Smooth muscle cell of the brain vasculature (primary cell): ENCODE measurements at places on chromosomes 2 and 18.

DNA sequence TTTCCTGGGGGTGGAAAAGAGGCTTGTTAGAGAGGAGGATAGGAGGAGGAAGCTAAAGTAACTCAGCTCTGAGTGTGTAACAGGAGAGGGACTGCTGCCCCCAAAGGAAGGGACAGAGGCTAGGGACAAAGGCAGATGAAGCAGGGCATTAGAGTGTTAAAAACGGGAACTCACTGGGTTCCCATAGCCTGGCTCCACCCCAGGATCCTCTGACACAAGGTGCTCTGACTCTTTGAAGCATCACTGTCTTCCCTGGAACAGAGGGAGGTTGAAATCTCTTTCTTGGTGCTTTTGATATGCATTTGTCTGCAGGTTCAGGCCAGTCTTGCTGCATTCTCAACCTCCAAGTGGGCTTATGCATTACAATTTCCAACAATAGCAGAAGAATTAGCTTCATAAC lies 22.9 kb downstream of the IL36A start:
- DNase-seq: no peak

GRCh38 chr2:204447722-204448121 lies 97.6 kb upstream of the PARD3B start:
- DNase-seq: no peak

- DNase-seq: no peak
Measured at GRCh38 chr2:201350879-201351278, 6.3 kb downstream of the FLACC1 start.

DNA sequence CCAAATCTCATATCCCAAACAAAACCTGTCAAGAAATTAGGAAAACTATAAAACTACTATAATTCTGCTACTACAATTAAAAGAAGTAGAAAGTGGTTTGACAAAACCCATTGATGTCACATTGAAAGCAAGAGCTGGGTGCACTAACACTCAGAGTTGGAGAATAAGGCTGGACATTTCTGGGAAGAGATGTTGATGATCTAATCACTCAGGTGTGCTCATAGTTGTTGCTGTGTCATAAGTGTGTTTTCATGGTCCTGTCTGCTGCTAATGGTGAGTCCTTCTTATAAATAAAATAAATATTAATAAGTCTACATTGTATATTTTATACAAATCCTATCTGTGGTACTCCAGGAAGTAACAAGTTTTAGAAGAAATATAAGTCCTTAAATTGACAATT lies 168.2 kb upstream of the LRP1B start:
- no peak for DNase-seq

- DNase-seq: no peak
Measured at GRCh38 chr18:72768681-72769229, 99.0 kb downstream of the NETO1 start.

- no peak for DNase-seq
Measured at GRCh38 chr18:29156531-29156930, 979.6 kb upstream of the CDH2 start.

DNA sequence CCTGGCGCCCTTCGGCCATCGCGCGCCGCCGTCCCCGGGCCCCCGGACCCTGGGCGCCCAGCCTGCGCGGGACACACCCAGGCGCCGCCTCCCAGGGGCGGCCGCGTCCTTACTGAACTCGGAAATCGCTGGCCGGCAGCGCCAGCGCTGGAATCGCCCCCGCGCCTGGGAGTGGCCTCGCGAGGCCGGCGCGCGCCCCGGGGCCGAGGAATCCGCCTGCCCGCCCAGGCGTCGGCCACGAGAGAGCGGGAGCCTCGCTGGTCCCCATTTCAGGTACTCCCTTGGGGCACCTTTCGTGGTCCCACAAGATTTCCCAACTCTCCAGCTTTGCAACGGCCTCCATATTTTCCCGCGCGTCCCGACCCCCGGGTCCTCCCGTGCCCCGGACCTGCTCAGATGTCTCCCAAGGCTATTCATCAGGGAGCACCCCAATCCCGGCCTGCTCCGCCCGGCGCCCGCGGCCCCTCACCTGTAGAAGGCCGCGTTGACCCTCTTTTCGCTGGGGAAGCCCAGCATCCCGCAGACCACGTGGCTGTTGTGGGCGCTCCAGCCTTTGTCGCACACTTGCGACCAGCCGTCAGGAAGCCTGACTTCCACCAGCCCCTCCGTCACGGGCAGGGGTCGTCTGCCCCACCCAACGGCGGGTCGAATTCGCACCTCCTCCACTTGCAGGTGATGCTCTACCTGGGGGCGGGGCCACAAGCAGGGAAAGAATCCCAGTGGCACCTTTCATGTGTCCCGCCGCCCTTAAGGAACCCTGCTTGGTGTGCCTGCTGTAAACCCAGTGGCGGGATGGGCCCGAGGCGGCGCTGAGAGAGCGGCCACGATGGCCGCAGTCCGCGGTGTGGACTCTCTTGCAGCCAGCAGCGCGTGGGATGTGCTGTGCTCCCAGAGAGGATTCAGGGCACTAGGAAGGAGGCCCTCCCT lies 4.6 kb downstream of the LOXL3 start:
- DNase-seq: no peak

- DNase-seq: no peak
Measured at GRCh38 chr2:157685572-157685971, 56.9 kb upstream of the ACVR1C start.

GRCh38 chr2:25362434-25363145 lies 20.9 kb upstream of the DNMT3A start:
- no peak for DNase-seq

- DNase-seq: no peak
Measured at GRCh38 chr18:77632758-77633157, 383.1 kb downstream of the GALR1 start.

GRCh38 chr18:21450913-21451312 lies 149.6 kb downstream of the ESCO1 start:
- DNase-seq: no peak

- no peak for DNase-seq
Measured at GRCh38 chr18:76388261-76388660, 106.8 kb downstream of the ZNF516 start.

DNA sequence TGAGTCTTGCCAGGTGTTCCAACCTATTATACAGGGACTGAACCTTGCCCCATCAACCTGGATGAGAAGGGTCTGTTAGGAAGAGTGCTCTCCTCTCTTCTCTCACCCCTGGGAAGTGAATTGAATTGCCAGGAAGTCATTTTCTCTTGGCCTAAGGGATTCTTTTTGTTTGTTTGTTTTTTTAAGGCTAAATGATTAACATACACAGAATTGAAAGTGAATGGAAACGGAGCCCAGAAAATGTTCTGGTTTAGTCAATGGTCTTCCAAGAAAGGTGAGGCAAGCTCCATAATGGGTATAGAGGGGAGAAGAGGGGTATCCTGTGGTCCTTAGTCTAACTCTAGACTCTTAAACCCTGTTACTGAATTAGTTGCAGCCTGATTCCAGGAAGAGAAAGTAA lies 189.1 kb downstream of the FSHR start:
- no peak for DNase-seq

DNA sequence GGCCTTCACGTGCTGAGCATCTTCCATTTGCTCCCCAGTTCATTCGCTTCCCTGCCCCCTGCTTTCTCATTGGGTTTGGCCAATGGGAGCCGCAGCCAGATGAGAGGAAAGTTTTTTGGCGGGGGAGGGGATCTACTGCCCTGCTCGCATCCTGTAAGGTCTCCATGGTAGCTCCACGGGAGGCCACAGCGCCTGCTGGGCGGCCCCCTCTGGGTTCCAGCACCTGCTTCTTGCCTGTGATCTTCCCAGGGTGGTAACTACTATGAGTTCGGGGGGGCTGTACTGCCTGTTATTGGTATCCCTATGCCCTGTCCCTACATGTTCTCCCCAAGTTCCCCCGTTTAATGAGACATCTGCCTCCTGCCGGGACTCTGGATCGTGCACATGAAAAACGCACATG lies 57.2 kb downstream of the INPP5D start:
- no peak for DNase-seq

GRCh38 chr2:161113693-161114575 lies 46.3 kb upstream of the TANK start:
- no peak for DNase-seq

DNA sequence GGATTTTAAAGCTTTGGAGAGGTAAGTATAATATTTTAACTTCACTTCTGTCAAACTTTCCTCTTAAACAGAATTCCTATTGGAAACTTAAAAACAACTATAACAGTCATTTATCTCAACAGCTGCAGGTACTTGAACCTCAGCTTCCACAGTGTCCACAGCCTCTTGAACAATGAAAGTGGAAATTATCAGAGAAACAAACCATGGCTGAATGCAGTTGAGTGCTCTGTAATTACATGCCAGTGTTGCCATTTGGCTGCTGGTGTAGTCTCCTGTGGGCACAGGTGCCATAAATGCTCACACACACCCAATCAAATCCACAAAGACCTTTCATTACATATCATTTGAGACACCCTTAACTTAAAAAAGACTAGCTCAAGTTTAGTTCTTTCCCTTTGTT lies 125.1 kb downstream of the CPS1 start:
- no peak for DNase-seq

DNA sequence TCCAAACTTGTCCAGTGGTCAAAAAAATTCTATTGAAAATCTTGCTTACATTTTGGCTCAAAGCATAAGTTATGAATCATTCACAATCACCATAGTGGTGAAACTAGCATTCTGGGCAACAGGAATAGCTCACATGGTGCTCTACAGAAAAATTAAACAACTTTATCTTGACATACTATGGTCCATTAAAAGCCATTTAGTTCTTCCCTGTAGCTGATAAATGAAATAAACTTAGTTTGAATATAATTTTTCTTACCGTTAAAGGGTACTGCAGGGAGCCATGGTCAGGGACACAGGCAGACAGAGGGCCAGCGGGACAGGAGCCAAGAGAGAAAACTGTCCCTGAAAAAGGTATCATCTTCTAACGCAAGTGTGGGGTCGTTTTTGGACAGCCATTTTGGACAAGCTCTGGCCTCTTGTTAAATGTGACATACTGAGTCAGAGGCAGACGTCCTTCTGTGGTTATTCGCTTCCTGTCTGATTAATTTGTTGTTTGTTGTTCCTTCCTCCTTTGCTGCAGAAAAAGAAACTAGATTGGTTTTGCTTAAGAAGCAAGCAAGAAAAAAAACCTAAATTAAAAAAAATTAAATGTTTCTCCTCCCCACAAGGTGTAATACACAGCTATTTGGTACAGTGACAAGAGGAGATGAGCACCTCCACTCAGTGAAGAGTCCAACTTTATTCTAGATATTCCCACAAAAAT lies at the start of gene WIPF1:
Gene WIPF1 (minus strand): TSS at position 460 of the 703 bp plus-strand sequence. CDS start 12,231 bp downstream, outside the sequence.
- no peak for DNase-seq

DNA sequence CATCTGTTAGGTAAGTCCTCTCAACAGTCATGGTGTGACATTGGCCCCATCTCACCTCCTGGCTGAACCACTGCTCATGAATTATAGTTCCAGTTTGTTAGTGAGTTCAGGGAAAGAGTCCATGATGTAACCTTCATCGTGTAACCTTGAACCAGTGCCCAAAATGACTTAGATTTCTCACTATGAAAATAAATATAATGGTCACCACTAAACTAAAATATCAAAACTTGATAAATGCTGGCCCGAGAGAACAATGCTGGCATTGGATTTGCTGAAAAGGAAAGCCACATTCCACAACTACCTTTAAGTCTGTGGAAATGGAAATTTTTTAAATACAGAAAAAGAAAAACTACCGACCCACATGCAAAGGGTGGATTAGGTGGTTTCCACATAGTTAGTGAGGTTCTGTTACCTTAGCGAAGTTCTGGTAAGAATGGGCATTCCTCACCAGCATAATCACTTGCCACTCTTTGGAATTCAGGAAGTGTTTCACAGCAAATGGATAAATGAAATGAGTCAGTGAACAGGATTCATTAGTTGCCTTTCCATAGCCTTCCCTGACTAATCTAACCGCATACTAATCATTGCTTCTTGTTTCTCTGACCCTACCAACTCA lies 133.9 kb upstream of the CTAGE1 start:
- no peak for DNase-seq

DNA sequence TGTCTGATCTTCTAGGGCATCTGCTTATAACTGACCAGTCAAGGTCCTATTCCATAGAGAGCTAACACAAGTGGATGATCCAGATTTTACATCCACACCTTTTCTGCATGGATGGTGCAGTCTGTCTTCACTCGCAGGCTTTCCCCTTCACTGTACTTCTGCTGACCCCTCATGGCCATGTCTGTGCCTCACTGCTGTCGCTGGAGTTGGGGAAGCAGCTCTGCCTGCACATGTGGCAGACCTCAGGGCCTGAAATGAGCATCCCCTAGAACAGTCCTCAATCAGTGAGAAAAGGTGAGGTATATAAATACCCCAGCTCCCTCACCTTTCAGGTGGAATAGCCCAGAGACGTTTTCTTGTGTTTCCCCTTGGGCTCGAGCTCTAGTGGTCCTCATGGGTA lies 233.8 kb downstream of the ANKRD36B start:
- DNase-seq: no peak

DNA sequence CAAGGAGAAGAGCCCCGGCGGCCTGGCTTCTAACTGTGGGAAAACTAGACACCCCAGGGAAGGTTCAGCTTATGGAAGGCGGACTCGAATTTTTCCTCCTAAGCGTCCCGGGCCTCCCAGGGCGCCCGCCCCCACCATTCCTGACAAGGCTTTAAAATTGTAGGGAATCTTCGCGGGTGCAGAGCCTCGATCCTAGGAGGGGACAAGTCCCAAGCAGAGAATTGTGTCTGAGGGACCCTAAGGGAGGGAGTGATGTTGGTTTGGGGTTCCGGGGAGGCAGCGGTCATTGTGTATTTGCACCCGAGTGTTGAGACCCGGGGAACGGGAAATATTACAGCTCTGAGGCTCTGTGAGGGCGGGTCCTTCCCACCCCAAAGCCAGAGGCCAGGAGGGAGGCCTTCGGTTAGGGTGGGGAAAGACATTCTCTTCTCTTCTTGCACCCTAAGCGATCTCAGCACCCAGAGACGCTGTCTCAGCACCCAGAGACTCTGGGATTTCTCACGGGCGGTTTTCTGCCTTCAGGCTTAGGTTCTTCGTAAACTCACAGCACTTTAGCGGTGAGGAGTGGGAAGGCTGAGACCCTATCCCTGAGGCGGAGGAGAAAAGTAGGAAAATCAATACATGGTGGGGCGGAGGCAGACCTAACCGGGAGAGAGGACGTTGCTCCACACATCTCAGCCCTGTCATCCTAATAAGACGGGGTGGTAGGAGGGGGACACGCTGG lies 7.6 kb downstream of the OSR1 start:
- no peak for DNase-seq

- no peak for DNase-seq
Measured at GRCh38 chr2:217193431-217194340, 333.8 kb upstream of the TNP1 start.

GRCh38 chr2:151280271-151280670 lies 9.2 kb downstream of the NMI start:
- no peak for DNase-seq

GRCh38 chr2:110678457-110679336 lies 834 bp upstream of the BUB1 start:
- no peak for DNase-seq

DNA sequence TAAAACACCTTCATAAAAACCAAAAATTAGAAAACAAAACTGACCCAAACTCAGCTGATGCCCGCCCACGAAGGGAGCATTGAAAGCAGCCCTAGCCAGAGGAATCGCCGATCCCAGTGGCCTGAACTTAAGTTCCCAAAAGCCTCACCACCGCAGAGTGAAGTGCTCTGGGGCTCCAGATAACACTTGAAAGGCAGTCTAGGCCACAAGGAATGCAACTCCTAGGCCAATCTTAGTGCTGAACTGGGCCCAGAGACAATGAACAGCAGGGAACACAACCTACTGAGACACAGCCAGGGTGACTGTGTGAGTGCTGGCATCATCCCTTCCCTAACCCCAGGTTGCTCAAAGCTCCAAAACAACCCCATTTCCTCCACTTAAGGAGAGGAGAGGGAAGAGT lies 59.6 kb upstream of the CHN1 start:
- DNase-seq: no peak
